ENCODE measurements at places on chromosomes 4 and X.

GRCh38 chr4:144384408-144384807 is 243.9 kb upstream of the GYPA start:
- no peak for DNase-seq

DNA sequence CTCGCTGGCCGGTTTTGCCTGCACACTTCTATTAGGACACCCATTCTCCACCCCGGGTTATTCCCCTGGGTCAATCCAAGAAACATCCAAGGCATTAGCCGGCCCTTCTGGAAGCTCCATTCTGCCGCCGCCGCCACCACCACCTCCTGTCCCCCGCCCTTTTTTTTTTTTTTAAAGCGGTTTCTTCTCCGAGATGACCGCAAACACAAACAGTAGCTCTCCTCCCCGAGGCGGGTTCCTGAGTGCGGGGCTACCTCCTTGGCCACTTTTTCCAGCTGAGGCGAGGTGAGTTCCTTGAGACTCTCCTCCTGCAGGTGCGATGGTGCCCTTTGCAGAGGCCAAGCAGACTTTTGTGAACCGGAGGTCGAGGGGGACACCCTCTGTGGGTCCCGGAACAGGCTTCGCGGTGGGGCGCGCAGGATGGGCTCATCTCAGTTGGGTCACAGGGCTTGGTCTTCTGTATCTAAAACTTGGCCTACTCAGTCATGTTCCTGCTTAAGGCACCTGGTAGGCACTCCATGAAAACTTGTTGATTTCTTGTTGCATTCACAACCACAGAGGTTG is 930 bp downstream of the NWD2 start:
- no peak for DNase-seq

- peak; percentile 66 for DNase-seq
These were observed 377 bp downstream of the TIMM17B start for GRCh38 chrX:48897157-48897624.

DNA sequence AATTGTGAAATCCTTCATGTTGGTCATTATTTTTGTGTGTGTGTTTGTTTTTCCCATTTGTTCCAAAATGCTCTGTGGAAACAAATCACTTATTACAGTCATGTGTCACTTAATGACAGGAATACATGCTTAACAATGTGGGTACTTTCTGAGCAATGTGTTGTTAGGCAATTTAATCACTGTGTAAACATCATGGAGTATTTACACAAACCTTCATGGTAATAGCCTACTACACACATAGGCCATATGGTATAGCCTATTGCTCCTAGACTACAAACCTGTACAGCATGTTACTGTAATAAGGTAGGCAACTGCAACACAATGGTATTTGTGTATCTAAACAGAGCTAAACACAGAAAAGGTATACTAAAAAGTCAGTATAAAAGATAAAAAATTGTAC is 388.9 kb upstream of the PPP1R2C start:
- no peak for DNase-seq

GRCh38 chr4:15035159-15035558 is 32.9 kb downstream of the CPEB2 start:
- DNase-seq: peak; percentile 26

DNA sequence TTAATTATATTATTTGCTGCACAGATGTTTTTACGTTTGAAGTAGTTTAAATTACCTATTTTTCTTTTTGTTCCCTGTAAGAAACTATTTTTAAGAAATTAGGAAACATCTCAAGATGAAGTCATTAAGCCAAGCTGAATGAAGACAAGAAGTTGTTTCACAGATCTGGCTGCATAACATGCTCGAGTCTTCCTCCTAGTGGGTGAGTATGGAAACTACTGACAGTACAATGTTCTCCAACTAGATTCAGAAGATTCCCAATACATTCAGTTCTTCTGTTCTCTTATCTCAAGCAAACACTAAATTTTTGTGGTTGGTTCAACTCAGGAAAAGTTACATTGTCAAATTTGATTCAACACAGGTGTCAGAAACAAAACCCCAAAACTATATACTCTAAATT is 256.8 kb upstream of the VCX start:
- peak; percentile 3 for DNase-seq

DNA sequence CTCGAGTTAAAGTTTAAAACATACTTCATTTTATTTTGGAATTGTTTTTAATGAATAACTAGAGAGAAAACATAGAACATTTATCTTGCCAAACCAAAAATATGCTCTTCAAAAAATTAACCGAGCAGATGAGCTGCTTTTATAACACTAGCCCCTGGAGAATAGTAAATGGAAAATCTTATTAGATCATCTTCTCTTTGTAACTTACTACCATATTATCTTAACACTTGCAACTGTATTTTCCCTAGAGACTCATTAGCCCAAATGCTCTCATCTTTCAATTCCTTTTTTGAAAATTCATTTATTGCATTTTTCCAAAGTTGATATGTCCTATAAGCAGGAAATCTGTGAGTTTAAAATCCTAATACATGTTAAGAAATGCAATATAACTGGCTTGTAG is 143.3 kb downstream of the CAMK2D start:
- DNase-seq: no peak

DNA sequence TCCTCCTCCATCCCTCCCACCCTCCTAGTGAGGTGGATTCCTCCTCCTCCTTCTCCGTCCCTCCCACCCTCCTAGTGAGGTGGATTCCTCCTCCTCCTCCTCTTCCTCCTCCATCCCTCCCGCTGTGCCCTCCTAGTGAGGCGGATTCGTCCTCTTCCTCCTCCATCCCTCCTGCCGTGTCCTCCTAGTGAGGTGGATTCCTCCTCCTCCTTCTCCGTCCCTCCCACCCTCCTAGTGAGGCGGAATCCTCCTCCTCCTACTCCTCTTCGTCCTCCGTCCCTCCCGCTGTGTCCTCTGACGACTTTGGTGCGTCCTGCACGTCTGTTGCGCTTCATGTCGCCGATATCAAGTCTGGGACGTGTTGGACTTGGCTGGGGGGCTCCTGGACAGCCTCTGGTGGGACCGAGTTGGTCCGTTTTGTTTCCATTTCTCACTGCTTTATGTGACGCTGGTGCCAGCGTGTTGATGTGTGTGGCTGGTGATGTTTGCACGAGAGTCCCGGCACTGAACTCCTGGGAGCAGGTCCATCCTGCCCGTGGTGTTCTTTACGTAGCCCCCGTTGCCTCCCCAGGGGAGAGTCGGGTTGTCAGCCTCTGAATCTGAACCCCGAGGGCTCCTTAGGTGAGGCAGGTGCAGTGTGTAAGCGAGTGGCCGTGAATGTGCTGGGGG is 5.4 kb downstream of the AKAP17A start:
- no peak for DNase-seq

All from activated CD4-positive, alpha-beta T cell treated with anti-CD3 and anti-CD28 coated beads, Interleukin-2, Interleukin-6, amounts not matched to agents 100 ng/mL and 50 ng/mL, durations not matched to agents 16 hours and 8 hours (primary cell).